CD4-positive, alpha-beta T cell treated with Interleukin-12 subunit alpha and Interleukin-12 subunit beta, for 1 hour (primary cell): ENCODE measurements at places on chromosomes 2 and 18.

- DNase-seq, result no peak
Measured at GRCh38 chr18:9066817-9067306, 35.6 kb upstream of the NDUFV2 start.

- DNase-seq, result no peak
Measured at GRCh38 chr2:134124047-134124753, 129.7 kb upstream of the MGAT5 start.

DNA sequence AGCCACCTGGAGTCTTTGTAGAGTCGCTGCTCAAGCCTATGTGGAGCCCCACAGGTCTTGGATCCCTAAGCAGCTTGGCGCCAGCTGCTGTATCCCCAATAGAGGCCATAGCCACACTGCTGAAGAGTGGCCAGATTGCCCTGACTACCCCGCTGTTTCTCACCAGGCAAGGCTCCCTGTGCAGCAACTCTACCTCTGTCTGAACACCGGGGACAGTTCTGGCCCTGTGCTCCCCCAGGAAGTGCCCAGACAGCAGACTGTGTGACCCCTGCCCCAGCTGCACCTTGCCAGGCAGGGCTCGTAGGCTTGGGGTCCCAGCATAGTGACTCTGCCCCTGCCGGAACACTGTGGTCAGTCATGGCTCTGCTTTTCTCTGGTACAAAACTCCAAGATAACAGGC, 53.5 kb upstream of the GALNT13 start:
- DNase-seq, result no peak

GRCh38 chr18:22912835-22913234, 20.3 kb upstream of the RBBP8 start:
- no peak for DNase-seq

- no peak for DNase-seq
Measured at GRCh38 chr2:164538240-164538866, 82.9 kb downstream of the GRB14 start.

DNA sequence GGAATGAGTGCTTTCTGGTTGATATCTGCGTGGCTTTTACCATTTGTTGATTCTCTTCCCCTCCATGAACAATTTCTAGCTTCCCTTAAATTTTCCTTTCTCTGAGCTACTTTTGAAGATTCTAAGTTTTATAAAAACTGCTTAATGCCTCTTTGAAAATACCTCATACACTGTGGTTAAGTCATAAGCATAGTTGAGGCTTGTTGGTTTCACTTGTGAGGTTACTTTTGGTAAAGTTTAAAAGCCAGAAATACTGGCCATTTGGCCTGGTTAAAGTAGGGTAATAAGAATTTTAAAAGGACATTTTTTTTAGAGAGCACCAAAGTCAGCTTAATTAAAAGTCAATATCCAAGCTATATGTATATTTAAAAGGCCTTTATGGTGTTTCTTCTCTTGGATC, 21.3 kb upstream of the CAPN13 start:
- DNase-seq, result no peak

GRCh38 chr2:71589763-71590162, 136.4 kb downstream of the DYSF start:
- DNase-seq, result no peak

GRCh38 chr2:102321941-102322719, 10.8 kb downstream of the IL1RL1 start:
- DNase-seq, result no peak

- no peak for DNase-seq
Measured at GRCh38 chr2:105390454-105390853, 8.4 kb downstream of the FHL2 start.

- DNase-seq, result no peak
Measured at GRCh38 chr2:25650256-25650655, 23.1 kb downstream of the DTNB start.

DNA sequence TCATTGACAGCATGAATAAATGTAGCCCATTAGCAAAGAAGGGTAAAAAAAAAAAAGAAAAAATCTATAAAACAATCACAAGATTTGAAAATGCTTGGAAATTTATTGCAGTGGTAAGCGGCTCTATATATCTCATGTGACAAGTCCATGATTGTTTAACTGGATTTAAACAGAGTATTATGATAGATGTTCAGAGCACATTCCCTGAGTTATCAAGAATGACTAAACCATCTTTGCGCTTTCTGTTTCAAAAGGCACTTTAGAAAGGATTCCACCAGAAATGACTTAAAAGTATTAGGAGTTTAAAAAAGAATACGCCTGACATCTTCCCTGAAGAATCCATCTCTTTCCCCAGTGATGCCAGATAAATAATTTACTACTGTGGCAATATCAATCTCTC, 409.5 kb upstream of the UBE2E3 start:
- DNase-seq, result no peak

GRCh38 chr2:9002637-9003365, 683 bp downstream of the MBOAT2 start:
- DNase-seq, result no peak

DNA sequence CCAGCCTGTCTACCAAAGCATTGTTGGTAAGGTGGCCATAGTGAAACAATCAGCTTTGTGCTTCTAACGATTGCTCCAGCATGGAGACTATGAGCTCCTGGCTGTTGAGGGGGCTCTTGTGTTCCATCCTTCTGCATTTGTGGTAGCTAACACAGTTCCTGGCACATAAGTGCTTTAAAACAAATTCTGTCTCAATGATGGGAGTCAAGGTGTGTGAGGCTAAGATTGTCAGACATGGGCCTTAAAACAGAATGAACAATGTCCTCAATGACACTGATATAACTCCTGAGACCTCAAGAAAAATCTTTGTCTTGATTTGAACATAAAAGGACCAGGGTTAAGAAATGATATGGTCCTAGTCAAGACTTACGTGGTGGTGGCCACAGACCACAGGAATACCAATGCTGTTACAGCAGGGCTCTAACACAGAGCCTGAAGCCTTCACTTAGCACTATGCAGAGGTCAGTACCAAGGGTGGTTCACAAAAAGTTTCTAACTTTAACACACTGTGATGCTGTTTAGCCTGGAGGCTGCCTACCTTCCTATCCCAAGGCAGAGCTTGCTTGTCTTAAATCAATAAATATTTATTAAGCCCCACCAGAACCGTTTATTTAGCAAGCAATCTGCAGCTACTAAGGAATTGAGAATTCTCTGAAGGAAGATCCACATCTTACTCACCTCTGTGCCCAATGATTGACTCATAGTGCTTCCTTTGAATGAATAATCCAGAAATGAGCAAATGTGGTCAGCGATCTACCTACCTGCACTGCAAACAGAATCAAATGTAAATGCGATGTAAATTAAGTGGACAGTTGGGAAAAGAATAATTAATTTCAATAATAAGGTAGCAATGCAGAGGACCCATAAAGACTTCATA, 35.1 kb downstream of the EVA1A start:
- no peak for DNase-seq

- no peak for DNase-seq
Measured at GRCh38 chr2:218821605-218822211, 9.9 kb downstream of the PRKAG3 start.

- no peak for DNase-seq
Measured at GRCh38 chr2:180367815-180368214, 360.7 kb upstream of the CWC22 start.

DNA sequence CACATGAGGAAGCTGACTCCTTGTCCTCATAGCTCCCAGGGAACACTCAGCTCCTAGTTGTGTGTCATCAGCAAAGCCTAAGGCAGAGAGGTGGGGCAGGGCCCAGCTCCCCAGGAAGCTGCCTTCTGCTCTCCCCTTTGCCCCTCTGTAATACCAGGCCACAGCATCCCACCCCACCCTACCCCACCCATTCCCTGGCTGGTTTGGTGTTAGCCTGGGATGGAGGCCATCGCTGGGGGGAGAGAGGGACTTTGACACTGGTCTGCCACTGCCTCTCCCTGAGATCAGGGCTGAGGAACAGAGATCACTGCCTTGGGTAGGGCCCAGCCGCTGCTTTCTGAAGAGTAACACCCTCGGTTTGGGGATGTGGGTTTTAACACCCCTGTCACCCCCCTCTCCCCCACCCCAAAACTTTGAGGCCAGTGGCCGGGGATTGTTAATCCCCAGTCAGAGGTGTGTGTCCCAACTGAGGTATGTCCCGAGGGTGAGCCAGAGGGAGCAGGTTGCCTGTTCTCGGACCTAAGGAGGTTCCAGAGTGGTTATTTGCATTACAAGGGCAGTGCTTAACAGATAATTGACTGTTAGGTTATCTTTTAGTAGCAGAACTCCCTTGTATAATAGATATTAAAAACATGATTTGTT, 41.4 kb downstream of the TET3 start:
- no peak for DNase-seq

DNA sequence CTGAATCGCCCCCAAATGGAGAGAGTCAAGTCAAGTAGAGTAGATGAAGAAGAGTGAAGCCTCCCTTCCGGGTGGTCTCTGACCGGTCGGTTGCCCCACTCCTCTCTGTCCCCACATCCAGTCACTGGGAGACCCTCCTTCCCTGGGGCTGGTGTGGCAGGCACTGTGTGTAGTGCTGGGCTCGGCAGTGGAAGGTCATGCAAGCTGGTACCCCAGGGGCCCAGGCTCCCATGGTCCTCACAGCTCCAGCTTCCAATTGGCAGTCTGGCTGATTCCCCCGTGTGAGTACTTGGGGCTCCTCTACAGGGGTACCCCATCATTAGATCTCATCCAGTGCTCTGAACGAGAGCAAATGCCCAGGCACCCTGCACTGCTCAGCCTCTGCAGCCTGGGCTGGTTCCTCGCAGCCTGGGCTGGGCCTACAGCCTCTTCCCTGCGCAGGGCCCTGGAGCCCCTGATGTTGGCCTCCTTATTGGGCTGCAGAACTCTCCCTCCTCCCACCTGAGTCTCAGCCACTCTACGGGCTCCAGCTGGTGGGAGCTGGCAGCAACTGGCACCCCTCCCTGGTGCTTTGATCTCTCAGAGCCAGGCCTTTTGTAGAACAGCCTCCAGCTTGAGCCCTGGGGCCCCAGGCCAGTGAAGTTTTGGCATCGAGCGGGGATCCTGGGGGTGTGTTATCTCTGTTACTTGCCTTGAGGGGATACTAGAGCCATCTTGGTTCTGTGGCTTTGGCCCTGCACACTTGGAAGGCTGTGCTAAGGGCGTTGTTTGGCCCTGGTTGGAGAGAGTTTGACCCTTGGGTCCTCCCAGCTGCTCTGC, 187.8 kb upstream of the HDAC4 start:
- DNase-seq, result no peak

DNA sequence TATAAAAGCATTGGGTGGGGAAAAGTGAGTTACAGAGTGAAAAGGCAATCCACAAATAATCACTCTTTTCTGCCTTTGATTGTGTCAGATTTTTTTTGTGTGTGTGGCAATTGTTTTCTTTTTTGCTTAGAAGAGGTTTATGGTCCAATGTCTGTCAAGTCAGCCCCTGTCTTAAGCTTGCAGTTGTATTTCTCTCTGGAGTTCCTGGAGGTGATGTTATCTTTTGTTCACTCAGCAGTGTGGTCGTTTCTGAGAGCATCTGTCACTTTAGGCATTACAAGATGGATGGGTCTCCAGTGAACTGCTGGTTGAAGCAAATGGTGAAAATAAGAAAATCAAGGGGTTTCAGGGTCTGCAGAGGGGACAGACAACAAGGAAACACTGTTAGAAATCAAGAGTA, 121.3 kb downstream of the GREB1L start:
- DNase-seq, result no peak

- DNase-seq, result no peak
Measured at GRCh38 chr2:188050726-188051125, 240.9 kb upstream of the GULP1 start.

DNA sequence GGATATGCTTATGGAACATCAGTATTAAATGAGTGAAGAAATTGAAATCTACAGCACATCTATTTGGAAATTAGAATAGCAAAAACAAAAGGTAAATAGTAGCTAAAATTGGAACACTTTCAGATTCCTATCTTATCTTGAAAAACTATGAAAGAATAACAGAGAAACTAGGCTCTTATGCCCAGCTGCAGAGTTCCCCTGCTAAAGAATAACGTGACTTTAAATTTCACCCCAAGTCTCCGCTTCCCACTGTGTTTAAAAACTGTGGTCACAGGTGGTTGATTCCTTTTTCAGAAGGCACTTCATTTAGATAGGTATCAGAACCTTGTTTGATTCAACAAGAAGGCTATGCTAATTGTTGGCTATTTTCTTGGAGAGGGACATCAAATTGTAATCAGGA, 30.1 kb downstream of the ARHGAP28 start:
- DNase-seq, result no peak

DNA sequence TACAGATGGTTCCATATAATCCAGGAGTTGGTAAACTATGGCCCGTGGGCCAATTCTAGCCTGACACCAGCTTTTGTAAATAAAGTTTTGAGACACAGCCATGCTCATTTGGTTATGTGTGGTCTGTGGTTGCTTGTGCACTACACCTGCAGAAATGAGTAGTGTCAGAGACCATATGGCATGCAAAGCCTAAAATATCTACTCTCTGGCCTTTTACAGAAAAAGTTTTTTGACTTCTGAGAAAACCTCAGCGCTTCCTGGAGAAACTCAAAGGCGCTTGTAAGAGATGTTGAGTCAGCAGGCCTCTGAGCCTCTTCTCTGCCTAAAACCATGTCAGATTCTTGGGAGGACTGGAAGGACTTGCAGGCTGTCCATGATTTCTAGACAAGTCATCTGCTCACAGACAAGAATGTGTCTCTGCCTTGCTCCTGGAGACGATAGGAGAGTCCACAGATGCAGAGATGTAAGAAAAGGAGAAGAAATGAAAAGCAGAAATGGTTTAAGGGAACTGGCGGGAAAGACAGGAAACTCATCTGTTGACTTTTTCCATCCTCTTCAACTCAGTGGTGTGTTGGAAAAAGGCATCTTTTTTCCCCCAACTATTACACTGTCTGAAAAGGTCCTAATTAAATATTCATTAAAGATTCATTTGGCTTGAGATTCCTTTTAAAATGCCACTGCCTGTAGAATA, 5.2 kb downstream of the TTC39C start:
- DNase-seq, result peak; percentile 74

DNA sequence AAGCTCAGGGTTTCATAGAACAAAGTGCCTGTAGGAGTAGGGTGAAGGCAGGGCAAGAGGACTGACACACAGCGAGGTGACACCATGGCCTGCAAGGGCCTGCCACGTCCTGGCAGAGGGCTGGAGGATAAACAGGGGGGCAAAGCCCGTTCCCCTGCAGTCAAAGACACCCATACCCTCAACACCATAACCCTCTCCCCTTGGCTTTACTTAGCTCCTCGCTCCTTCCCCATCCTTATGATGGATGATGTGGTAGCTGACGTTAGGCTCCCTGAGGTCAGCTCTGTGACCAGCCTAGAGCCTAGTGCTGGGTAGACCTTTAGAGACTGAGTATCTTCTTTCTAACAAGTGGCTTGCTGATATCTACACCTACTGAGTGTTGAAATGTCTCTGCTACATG, 683.3 kb upstream of the HS6ST1 start:
- no peak for DNase-seq
